Mesenteric fat pad (tissue), 1 donor: ENCODE measurements at places on chromosomes 6 and 20. TPM values are rescaled to one million over a fixed set of nuclear protein-coding genes. Genes with fewer than 3 reads are reported as not detected.
A peak's percentile ranks its signal among the peaks of the same experiment; 100 is the strongest.

DNA sequence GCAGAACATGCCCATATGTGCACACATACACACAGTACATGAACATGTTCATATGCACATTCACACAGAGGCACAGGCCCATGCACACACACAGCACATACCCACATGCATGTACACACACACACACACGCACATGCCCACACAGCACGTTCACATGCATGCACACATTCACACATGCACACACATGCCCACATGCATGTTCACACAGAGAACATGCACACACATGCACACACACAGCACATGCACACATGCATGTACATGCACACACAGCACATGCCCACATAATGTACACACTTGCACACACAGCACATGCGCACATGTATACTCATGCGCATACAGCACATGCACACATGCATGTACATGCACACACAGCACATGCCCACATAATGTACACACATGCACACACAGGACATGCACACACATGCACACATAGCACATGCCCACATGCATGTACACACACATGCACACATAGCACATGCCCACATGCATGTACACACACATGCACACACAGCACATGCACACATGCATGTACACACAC, 25.9 kb downstream of the RNASET2 start:
- peak; percentile 62 for DNase-seq

C6orf120 gene
- total RNA-seq = 34.4 TPM

- DNase-seq = no peak
Measured at GRCh38 chr6:6586671-6587526, 1.6 kb upstream of the LY86 start.

DNA sequence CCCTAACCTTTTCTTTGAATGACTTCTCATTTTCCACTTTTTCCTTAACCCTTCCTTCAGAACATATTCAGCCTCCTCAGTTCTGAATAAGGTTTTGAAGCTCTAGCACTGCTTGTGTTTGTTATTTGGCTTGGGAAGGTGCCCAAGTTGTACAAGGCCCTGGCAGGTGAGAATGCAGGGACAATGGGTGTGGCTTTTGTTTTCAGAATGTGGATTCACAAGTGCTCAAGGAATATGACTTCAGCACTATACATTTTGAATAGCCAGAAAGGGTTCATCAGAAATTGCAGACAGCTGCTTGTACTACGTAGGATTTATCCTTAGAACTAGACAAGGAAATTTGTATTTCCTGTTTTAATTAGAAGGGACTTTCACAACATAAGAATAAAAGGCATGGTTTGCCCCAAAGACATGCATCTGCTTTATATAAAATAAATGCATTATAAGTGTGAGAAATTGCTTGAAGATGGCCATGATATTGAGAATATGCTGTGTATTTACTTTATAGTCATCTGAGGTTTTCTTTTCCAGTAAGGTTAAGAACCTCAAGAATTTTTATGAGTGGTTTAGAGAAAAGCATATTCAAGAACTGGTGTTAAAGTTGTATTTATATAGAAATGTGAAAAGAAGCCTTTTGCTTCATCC, 29.3 kb upstream of the PRDM1 start:
- DNase-seq = no peak

DNA sequence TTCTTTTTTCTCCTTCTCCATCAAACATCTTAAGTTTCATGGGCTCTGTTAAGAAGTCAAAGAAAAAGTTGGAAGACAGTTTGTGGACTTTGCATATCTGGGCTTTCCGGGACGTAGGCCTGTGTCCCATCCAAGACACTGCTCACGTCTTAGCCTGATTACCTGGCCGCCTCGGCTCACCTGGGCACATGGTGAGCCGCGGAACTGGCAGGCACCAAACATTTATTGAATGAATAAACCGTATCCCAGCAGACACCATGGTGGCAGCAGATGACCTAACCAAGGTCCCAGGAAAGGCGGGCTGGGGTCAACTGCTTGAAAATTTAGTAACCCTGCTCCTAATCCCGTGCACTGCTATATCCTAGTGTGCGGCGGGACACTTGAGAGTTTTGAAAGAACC, 35.6 kb downstream of the GNAS start:
- no peak for DNase-seq
